ENCODE measurements at places on chromosomes 16 and 17.

GRCh38 chr17:64694207-64694606, 32.1 kb upstream of the SMURF2 start:
- DNase-seq, result no peak

DNA sequence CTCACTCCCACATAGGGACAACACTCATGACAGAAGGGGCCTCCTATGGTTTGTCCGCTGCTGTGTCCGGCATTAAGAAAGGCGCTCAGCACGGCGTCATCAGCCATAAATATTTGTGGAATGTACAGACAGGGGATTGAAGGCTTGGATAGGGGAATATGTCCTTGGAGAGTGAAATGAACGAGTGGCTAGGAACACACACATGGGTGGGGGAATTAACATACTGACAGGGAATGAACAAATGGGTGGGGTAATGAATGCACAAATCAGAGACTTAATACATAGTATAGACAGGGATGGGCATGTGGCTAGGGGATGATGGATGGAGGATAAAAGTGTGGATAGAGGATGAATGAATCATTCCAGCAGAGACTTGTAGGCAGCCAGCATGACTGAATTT, 154.0 kb upstream of the HSBP1 start:
- no peak for DNase-seq

DNA sequence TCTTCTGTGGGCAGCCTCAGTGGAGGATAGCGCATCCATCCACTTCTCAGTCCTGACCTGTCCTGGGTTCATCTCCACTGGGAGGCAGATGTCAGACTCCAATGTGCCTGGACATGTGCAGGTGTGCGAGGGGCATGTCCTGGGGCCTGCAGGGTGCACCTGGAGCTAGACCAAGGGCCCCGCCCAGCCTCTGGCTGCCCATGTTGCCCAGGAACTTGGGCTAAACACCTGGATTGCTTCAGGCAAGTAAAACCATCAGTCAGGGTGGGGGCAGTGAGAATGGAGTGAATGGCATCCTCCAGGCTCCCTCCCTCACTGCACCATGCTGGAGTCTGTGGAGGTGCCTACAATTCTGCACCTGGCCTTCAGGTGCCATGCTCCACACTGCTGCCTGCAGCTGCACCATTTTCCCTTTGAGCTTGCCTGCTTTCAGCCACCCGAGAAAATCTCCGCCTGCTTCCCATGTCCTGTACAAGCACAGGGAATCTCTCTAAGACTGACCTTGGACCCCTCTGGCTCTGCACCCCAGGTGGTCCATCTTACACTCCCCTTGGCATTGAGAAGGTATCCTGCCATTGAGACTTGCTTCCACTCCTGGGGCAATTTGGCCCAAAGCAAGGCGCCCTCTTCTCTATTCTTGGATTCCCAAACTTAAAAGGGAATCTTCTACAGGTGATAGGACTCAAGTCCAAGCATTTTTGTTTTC, 2.1 kb upstream of the MFSD6L start:
- DNase-seq, result no peak

- DNase-seq, result no peak
These were observed 238.6 kb upstream of the GSE1 start for GRCh38 chr16:85374571-85374872.

DNA sequence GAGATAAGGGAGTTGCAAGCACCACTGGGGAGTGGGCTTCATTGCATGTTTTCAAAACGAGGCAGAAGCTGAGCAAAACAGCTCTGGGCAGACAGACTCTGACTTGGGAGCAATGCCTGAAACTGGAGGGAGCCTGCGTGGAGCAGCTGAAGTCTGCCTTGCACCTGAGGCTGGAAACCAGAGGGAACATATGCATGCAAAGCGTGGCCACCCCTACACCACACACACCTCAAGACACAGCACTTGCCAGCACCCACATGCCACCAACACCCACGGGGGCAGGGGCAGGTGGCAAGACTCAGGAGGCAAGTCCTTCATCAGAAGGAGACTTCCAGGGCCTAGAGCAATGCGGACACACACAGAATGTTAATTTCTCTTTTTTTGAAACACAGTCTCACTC, 45.8 kb downstream of the COTL1 start:
- no peak for DNase-seq

- DNase-seq, result no peak
These were observed 22.3 kb downstream of the TMC6 start for GRCh38 chr17:78106211-78106610.

DNA sequence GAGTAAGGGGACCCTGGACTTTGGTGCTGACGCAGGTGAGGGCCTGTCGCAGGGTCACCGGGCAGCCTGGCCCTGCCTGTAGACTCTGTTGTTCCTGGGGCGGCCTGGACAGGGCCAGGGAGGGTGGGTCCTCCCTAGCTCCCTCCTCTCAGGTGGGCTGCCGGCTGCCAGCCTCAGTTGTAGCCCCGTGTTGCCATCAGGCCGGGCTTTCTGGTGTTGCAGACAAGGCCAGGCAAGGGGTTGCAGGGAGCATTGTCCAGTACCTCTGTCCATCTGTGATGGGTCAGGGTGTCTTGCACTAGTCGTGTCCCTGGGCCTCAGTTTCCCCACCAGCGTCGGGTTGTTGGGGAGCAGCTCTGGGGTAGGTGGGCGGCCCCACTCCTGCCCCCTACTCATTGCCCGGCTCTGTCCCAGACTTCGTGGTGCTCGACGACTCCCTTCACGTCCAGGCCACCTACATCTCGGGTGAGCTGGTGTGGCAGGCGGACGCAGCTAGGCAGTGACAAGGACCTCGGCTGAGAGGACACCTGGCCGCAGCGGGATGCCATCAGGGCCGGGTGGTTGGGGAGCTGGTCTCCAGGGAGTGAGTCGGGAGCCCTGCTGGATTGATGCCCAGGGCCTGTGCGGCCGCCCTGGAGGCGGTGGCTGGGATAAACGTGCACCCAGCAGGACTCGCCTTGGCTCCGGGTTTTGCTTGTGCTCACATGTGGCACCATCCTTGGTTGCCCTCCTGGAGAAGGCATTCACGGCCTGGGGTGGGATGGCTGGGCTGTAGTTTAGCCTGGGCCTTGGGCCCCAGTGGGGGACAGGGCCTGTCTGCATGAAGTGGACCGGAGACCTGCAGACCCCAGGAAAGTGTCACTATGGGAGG, 1.9 kb downstream of the CEMP1 start:
- no peak for DNase-seq

GRCh38 chr17:828761-829160, 46.6 kb downstream of the MRM3 start:
- no peak for DNase-seq

GRCh38 chr17:80283116-80283852, 22.6 kb downstream of the RNF213 start:
- no peak for DNase-seq
